T-helper 2 cell (primary cell): ENCODE measurements at places on chromosomes 5 and 9.

DNA sequence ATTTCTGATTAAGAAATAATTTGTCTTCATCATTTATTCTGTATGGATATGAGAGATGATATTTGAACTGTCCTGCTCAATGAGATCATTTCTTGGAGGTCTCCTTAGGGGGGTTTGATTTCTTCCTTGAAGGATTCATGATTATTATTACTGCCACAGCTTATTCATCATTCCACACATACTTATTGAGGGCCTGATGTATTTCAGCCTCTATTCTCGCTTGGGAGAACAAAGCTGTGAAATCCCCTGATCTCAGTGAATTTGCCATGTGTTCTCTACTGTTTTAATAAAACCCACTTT, 36.9 kb downstream of the PARP8 start:
- no peak for DNase-seq

DNA sequence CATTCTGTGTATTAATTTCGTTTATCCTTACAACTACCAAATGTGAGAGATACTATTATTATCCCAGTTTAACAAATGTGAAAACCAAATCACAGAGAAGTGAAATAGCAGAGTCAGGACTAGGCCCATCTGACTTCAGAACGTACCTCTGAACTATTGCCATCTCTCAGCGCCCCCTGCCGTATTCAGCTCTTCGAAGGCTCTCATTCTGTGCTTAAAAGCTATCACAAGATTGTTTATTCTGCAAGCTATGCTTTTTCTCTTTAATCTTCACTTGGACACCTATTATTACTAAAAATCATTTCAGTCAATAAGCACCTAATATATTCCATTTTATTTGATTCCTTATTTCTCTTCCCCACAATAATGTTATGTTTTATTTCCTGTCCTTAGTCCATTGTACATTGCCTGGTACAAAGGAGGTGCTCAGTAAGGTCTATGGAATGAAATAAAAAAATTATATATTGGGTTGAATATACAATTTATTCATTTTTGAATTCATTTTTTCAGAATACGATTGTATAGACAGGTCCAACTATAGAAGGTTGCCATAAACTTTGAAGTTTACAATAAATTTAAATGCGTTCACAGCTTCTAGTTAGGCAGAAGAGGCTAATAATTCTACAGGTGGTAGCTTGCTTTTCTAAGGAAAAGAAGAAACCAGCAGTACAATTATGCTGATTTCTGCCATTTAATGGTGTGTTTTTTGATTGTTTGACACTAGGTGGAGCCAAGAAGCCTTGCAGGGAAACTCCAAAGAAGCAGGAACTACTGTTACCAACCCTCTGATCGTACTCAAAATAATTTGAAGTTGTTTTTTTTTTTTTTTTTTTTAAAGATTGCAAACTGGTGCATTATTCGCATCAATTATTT, 202.2 kb upstream of the DMRTA1 start:
- DNase-seq, result peak; percentile 50

- no peak for DNase-seq
Measured at GRCh38 chr9:76213751-76214150, 180.5 kb downstream of the RFK start.

DNA sequence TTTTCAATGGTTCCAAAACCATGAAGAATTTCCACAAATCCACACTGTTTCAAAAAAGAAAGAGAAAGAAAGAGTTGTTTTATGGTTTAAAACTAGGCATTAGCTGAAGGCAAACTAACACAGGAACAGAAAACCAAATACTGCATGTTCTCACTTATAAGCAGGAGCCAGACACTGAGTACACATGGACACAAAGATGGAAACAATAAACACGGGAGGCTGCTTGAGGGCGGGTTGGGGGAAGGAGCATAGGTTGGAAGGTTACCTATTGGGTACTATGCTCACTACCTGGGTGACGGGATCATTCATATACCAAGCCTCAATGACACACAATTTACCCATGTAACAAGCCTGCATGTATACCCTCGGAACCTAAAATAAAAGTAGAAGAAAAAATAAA, 45.0 kb downstream of the SEMA6A start:
- DNase-seq, result no peak

DNA sequence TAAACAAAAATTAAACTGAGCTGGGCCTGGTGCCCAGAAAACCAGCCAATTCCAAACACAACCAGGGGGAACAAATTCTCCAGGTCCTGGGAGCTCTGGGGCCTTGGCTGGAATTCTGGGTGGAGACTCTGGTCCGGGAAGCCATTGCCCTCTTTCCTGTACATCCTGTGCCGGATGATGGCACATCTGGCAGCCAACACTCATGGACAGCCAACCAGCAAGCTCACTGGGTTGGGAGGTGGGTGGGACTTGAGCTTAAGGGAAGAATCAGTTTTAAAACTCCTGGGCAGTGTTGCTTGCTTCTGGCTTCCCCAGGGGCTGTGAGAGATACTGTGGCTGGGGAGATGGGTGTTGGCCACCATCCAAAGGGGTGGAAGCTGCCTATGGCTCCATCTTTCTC, 56.1 kb downstream of the PCDH1 start:
- no peak for DNase-seq

DNA sequence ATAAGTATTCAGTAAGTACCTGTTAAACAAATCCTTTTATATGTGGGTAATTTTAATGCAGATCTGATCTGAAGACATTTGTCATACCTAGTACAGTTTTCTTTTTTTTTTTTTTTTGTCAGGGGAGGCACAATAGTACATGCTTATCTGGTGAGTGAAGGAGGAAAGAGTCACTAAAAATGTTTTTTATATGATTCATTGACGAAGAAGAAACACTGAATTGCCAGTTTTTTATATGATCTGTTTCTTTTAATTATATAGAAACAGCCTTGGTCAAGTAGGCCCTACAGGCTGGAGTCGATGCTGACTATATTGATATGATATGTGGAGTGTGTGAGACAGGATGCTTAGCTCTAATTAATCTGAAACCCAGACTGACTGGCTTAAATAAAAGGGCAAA, 315.2 kb downstream of the PSAT1 start:
- DNase-seq, result no peak

DNA sequence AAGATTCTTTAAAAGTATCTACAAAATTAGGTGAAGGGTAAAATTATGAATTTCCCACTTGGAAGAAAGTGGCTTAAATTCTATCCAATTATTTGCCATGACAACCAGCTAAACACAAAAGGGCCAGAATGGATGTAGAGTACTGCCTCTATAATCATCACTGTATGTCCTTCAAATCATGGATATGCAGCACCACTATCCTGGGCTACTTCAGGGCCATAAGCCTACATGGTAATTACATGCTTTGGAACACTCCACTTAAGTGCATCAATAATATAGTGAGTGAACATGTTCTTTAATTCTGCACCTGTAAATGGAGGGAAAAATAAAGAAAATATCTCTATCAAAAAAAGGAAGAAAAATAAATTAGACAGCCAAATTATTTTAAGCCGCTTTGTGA, 575.2 kb downstream of the ISL1 start:
- no peak for DNase-seq

GRCh38 chr9:97747201-97747965, 50.2 kb upstream of the XPA start:
- no peak for DNase-seq

DNA sequence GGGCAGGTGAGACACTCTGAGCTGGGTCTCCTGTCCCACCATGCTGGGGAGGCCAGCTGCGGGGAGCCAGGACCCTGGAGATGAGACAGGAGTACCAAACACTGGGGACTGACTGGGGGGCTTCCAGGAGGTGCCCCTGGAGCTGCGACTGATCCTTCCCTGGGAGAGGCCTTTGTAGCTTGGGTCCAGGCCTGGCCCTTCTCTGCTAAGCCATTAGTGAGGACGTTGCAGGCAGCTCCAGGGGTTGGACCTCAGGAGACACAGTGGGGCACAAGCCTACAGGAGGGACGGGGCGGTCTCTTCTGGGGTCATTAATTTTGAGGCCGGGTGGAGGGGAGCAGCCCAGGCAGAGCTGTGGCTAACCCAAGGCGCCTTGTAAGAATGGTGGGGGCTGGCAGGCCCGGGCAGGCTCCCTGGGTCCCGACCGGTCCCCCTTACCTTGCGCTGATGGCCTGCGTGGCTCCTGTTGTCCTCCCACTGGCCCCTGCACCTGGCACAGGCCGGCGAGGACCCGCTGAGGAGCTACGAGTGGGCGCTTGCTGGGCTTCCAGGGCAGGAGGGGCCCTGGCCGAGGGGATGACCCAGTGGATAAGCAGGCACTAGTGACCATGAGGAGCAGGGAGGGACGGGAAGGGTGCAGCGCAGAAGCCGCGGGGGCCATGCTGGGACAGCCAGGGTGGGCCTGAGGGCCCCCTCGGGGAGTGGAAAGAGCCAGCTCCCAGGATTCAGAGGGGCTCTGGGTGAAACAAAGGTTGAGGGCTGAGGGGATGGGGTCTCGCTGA, 5.1 kb downstream of the MRPS2 start:
- no peak for DNase-seq

GRCh38 chr5:153895266-153895665, 143.4 kb downstream of the FAM114A2 start:
- no peak for DNase-seq

GRCh38 chr5:52778781-52779180, 8.9 kb upstream of the ITGA1 start:
- no peak for DNase-seq

- no peak for DNase-seq
Measured at GRCh38 chr9:123425261-123425821, 69.3 kb downstream of the CRB2 start.

DNA sequence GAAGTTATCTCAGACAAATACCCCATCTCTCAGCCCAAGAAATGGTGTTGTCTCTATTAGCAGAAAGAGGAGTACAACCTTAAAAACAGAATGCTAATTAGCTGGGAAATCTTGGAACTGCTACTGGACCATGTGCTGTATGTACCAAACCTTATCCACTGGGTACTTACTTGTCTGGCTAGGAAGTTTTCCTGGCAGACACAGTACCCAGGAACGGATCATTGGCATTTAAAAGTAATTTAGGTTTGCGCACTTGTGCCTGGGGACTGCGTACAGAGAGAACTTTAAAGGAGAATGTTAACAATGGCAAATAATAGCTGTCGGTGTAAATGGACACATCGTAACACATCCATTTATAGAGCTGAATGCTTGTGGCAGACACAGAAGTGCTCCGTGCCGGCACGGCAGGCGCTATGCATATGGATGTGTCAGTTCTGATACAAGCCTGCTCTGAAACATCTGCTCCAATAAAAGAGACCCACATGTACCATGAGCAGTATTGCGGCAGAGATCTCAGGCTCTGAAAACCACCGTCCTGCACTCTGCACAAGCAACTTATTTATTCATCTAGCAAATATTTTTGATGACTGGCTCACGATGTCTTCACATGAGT, 290.6 kb upstream of the PANK3 start:
- DNase-seq, result no peak

- no peak for DNase-seq
Measured at GRCh38 chr5:149404746-149405549, 25.9 kb upstream of the IL17B start.

GRCh38 chr9:98378206-98378780, 122.8 kb upstream of the TBC1D2 start:
- DNase-seq, result no peak

DNA sequence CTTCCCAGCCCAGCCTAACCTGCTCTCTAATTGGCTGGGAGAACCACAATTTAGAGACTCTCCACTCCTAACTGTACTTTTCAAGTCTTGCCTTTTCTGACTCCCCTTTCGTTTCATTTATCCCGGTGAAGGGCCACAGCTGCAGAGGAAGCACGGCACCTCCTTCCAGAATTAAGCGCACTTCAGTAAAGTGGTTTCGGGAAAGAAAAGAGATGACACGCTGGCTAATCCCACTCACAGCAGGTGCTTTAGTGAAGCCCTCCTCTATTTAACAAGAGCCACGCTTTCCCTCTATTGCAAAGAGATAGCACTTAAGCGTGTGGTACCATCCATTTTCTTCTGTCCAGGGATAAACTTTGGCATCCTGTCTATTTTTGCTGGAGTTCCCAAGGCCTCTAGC, 4.8 kb downstream of the DNAH5 start:
- DNase-seq, result no peak

DNA sequence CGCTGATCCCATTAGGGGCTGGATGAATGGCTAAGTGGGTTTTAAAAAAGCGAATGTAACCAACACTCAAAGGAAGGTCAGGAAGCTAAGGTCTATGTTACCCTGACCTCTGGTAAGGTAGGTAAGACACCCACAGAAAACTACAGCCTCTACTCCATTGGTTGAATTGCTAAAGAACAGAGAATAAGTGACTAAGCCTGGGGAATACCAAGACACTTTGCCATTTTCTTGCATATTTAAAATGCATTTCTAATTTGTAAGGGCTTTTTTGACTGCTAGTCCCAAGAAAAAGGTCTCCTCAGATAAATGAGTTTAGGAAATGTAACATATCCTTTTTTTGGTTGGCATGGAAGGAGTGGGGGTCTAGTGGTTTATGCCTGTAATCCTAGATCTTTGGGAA, 368.7 kb downstream of the BNC2 start:
- DNase-seq, result no peak

DNA sequence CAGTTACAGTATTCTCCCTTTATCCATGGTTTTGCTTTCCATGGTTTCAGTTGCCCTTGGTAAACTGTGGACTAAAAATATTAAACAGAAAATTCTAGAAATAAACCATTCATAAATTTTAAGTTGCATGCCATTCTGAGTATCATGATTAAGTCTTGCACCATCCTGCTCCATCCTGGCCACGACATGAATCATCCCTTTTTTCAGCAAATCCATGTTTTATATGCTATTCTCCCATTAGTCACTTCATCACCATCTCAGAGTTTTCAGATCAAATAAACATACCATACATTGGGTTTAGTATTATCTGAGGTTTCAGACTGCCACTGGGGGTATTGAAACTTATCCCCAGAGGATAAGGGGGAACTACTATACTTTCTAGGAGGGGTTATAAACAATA, 234.4 kb upstream of the ATP10B start:
- no peak for DNase-seq

DNA sequence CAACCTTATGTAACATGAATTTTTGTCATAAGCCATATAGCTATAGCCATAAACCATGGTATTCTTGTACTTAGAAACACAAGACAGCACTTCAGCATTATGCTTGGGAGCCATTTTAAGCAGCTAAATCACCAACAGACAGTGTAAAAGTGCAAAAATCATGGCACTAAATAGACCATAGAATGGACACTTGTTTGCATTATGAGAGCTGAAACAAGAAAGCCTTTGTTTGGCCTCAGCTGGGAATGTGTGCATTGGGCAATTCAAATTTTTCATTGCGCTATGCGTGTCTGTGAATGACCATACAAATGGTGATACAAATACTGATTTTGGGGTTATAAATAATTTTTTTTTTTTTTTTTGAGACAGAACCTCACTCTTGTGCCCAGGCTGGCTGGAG, 23.7 kb downstream of the KDM4C start:
- no peak for DNase-seq

- DNase-seq, result no peak
Measured at GRCh38 chr5:171681677-171682076, 103.9 kb upstream of the SMIM23 start.

DNA sequence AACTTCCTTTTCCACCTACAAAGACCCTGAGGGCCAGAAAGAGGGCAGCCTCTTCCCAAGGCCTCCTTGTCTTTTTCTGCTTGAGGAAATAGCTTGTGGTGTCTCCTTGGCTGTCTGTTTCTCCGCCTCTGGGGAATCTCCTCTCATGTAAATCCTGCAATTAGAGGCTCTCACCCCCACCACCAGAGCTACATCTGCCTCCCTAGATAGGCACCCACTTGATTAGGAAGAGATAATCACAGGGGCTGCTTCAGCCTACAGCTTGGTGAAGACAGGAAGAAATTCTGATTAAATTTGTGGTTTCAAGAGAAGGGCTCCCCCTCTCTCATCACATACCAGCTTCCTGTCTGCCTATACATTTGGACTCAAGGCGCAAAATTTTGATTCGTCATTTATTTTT, 75.6 kb downstream of the TLR4 start:
- peak; percentile 53 for DNase-seq

GRCh38 chr9:100406962-100407361, 20.0 kb upstream of the MSANTD3 start:
- DNase-seq, result no peak
